ENCODE measurements at places on chromosomes 5 and 9.

- DNase-seq: no peak
Measured at GRCh38 chr9:37953775-37954437, 50.0 kb upstream of the SLC25A51 start.

GRCh38 chr5:98734646-98735045 is 38.8 kb upstream of the RGMB start:
- no peak for DNase-seq

DNA sequence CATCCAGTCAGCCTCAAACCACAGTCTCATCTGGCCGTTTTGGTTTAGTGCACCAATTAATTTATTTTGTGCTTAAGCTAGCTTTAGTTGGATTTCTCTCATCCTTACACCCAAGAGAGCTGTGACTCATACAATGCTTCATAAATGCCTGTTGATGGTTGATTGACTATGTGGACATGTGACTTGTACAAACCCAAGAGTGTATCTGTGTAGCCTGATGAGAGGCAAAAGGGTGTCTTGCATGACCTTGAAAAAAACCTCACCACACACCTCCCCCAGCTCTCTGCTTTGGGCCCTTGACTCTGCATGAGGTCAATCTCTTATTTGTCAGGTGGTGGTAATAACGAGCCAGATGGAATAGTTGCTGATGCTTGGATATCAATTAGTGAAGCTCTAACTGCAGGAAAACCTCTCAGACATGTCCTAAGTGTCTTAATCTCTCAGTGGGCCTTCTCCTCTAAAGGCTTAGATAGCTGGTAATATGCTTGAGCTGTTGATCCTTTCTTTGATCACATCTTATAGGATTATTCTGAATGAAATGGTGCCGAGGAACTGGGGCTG is 10.6 kb upstream of the GLRA1 start:
- DNase-seq: no peak

GRCh38 chr5:53476531-53477480 is 3.6 kb upstream of the FST start:
- DNase-seq: no peak

DNA sequence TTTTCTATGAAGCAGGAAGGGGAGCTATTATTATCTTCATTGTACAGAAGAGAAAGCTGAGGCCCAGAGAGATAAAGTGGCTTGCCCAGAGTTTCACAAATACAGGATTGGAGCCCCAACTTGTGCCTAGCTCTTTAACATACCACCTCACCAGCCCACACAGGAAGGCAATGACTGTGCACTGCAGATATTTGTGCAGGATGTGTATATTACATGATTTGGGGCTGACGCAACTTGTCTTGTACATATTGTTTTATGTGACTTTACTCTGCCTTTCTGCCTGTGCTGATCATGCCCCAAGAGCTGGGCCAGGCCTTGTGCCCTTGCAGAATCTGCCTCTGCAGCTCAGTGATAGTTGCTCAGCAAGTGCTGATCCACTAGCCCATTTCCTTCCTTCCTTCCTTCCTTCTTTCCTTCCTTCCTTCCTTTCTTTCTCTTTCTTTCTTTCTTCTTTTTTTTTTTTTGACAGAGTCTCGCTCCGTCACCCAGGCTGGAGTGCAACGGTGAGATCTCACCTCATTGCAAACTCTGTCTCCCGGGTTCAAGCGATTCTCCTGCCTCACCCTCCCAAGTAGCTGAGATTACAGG is 106.6 kb upstream of the TBCA start:
- no peak for DNase-seq

GRCh38 chr5:114362197-114362976 is 517 bp downstream of the KCNN2 start:
- DNase-seq: no peak

- DNase-seq: no peak
Measured at GRCh38 chr9:124558777-124559470, 51.7 kb upstream of the NR5A1 start.

DNA sequence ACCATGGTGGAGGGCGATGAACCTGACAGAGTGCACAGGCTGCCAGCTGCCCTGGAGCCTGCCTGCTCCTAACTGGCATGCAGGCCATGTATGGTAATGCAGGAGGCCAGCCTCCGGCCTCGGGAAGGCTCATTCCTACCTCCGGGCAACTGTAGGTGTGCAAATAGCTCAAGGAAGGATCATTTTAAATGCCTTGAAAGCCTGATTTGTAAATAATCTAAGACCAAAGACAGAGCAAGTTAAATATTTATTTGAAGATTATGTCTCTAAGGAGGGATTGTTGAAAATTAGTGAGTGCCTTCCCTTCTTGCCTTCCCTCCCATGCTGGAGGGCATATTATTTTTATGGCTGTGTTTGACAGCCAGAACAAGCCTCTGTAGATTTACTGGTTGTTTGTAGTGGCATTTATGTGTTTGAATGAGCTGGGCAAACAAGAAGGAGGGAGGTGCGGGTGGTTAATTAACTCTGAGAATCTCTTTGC is 285.7 kb upstream of the TUT7 start:
- DNase-seq: no peak

DNA sequence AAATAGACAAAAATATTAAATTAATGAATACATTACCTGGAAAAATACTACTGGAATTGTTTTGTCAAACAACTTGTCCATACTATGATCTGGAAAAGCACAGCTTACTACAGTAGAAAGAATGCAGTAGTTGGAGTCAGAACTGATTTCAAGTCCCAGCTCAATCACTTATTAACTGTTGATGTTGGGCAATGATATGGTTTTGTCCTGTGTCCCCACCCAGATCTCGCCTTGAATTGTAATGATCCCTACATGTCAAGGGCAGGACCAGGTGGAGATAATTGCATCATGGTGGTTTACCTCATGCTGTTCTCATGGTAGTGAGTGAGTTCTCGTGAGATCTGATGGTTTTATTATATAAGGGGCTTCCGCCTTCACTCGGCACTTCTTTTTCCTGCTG is 247.5 kb downstream of the CD180 start:
- DNase-seq: no peak

GRCh38 chr5:178426326-178427130 is 163.7 kb downstream of the COL23A1 start:
- no peak for DNase-seq

- no peak for DNase-seq
Measured at GRCh38 chr9:110129425-110129824, 78.5 kb downstream of the C9orf152 start.

- no peak for DNase-seq
Measured at GRCh38 chr9:86535406-86535915, 181.3 kb upstream of the TUT7 start.

DNA sequence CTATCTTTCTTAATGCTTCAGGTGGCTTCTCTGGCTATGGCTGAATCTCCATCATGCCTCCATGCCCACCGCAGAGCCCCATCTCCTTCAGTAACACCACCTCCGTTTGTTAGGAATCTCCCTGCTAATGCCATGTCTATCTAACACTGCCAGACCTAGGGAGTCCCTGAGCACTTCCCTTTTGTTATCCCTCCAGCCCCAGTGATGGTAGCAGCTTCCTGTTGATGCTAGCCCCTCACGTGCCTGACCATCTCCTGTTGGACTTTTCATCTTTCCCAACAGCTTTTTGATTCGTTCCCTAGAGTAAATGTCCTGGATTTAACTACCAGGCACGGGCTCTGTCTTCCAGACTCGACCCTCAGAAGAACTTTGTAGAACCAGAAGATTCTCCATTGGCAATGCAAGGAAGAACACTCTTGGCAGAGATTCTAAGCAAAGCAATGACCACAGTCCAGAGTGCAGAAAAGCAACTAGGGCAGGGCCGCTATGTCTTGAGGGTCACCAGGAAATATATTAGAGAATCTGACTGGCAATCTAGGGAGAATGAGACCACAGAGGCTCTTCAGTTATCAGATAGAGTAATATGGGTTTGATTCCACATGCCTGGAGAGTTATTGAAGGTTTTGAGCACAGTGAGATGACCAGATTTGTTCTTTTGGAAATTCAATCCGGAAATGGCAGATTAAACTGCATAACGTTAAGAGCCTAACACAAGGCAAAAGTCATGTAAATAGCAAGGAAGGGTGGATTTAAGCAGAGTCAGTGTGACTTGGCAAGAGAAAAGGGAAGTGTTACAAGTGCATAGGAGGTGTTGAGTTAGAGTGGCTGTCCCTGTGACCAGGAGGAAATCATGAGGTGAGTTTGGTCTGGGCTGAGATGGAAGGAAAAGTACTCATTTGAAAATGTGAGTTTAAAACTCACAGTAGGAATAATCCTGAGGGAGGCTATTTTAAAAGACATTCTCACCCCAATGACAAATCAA is 555.2 kb downstream of the ACTL7B start:
- DNase-seq: no peak

DNA sequence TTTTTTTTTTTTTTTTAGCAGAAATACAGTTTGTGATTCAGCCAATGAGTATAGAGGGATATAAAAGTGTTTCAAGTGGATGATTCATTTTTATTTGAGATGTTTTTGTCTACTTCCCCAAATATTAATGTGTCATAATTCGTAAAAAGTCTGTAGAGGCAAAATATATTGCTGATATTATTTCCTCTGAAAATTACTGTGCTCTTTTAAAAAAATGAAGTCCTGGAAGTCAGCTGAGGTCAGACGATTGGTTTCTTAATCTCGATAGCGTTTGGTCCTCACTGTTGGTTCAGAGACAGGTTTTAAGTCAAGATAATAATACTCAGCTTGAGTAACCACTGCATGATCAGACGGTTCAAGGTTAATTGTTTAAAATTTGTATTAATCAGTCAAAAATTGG is 19.5 kb downstream of the IL9 start:
- no peak for DNase-seq

DNA sequence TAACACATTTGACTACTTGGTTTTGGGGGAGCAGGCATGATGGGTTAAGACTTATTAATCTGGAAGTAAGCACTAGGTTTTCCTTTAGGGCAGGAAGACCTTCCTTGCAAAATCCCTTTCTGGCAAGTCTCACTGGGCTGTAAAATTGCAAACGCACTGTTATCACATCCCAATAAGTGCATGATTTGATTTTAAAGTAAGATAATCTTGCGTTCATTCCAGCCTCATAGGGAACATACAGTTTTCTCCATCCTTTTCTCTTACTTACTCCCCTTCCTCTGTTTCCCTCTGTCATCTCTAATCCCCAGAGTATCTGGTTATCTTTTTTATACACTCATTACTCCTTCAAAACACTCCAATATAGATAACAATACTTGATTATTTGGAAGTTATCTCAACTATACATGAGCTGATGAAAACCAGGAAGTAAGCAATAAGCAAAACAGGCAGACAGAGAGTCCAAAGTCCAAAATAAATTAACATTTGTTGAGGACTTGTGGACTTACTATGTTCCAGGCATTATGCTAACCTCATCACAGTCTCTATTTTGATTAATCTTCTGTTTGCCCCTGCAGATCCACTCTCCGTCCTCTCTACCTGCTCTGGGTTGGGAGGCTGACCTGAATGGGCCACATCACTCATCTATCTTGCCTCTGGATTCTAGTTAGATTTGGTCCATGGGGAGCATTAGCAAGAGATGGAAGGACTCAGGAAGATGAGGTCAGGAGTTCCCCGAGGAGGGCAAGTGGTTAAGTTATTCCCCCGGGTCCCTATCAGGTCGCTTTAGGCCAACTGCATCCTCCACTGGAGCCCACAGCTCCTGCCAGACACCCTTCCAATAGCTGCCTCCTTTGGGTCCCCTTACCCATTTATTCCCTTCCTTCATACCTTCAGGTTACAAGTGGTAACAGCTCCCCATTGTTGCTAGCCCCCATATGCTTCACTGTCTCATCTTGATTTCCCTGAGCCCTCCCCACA is 60.2 kb downstream of the SLC22A5 start:
- DNase-seq: no peak

DNA sequence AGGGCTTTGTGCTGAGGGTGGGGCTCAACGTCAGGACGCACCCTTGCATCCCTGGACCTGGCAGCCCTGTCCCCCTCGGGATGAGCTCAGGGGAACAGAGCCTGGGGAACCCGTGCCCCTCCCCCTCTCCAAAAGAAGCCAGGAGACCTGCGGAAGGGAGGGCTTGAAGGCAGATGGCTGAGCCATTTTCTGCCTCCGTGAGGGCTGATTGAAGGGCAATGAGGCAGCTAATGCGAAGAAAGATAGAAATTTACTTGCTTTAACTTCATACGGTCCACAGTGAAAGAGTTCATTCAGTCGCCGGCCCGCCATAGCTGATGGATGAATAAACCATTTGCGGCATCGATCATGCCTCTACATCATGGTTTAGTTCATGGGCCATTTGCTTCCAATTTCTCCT is 28.8 kb downstream of the ASS1 start:
- no peak for DNase-seq

- no peak for DNase-seq
Measured at GRCh38 chr9:29958469-29958868, 2385.2 kb upstream of the C9orf72 start.

DNA sequence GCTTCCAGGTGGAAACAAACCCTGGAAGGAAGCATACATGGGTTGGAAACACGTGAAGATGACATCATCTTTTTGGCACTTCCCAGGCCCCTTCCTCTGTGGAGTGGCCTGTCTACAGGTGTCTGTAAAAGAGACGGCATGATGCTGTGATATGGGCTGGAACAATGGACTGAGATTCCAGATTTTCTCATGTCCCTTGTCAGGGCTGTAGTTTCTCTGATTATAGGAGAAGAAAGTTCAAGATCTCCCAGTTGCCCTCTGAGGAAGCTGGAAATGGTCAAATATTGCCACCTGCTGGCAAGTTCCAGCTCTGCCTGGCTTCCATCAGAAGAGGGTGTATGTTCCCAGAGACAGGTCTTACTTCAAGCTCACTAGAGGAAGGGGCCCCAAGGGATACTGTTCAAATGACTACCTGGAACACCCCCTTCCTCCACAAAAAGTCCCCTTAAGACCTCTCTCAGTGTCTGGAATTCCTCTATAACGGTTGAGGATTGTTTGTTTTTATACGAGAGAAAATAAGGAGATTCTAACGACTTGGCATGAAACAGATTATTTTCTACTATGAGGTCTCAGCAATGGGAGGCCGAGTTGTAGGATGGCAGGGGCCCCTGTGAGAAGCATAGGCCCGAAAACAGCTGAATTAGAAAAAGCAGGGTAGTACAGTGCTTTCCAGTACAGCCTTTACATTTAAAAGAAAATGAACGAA is 7.3 kb upstream of the ANXA6 start:
- peak; percentile 26 for DNase-seq

- no peak for DNase-seq
Measured at GRCh38 chr5:144131261-144131660, 39.2 kb downstream of the YIPF5 start.

GRCh38 chr5:149798466-149798865 is 68.4 kb downstream of the PPARGC1B start:
- DNase-seq: no peak

GRCh38 chr9:38697776-38698300 is 22.1 kb downstream of the FAM240B start:
- no peak for DNase-seq

Data from substantia nigra (tissue), 51 donors.